ENCODE measurements at places on chromosomes 16 and 17.

GRCh38 chr17:42818379-42818778 lies 5.7 kb downstream of the BECN1 start:
- no peak for DNase-seq

- DNase-seq = no peak
Observed at GRCh38 chr17:72466199-72466598, 345.4 kb downstream of the SOX9 start.

GRCh38 chr16:86524029-86524428 lies 13.7 kb downstream of the FOXF1 start:
- DNase-seq = no peak

- no peak for DNase-seq
Observed at GRCh38 chr16:77759201-77759600, 29.2 kb upstream of the VAT1L start.

DNA sequence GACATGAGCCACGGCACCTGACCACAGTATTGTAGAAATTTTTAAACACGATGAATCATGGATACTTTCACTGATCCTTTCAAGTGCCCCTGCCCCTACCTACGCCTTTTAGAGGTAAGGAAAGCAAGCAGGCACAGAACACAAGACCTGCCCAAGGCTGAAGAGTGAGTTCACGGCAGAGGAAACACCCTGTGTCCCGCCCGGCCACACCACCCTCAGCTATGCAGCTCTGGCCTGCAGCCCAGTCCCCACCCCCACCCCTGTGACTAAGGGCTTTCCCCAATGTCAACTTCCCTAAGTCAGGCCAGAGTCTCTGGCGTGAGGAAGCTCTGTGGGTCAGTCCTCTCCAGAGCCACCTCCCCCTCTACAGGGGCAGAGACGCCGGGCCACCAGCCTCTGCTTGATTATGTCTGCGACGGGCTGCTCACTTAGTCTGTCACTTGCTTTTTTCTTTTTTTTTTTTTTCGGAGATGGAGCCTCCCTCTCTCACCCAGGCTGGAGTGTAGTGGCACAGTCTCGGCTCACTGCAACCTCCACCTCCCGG lies 8.4 kb downstream of the SLC16A5 start:
- DNase-seq = no peak

DNA sequence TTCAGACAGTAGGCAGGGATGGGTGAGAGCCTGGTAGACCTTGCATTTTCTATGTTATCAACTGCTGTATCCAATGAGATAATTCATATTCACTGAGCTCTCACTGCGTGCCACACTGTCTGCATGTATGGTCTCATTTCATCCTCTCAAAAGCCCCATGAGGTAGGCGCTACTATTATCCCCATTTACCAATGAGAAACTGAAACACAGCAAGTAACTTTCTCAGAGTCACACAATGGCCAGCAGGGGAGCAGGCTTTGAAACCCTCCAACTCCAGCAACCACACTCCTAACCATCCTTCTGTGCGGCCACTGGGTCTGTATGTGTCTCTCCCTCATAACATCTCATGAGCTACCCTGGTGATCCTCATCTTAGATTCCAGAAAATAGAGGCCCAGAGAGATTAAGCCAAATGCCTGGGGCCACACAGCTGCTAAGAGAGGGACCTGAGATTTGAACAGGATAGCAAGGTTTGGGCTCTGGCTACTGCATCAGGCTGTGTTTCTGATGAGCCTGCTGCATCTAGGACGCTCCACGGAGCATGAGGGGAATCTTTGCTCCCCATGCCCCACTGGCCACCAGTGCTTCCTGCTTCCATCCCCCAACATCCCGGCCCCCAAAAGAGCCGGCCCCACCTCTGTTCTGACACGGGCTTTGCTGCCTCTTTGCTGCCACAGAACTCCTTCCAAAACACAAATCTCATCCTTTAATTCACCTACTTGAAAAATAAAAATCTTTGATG lies 3.2 kb downstream of the CCR7 start:
- DNase-seq = no peak

GRCh38 chr17:34675605-34676004 lies 96.2 kb downstream of the TMEM132E start:
- DNase-seq = no peak

DNA sequence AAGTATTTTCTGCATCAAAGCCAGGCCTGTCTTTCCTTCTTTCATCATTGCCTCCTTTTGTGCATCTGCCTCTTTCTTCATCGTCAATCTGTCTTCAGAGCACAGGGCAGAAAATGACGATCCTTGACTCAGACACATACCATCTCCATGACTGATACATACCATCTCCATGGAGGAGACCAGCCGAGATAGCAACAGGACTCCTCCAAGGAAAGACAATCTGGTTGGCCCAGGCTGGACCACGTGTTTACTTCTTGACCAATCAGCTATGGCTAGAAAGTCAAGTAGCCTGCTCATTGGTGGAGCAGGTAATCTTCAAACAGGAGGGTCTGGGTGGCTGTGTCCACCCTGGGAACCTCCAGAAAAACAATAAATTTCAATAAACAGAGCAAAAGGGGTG lies 164.6 kb downstream of the CPPED1 start:
- no peak for DNase-seq

All from stimulated activated CD4-positive, alpha-beta T cell treated with anti-CD3 and anti-CD28 coated beads, Interleukin-1b, Interleukin-23, amount 100 ng/mL, for 1 hour (primary cell).